Stimulated activated CD4-positive, alpha-beta T cell treated with anti-CD3 and anti-CD28 coated beads, Interleukin-15, amount 100 ng/mL, for 24 hours (primary cell): ENCODE measurements at places on chromosomes 1 and 21.

GRCh38 chr1:3120994-3121393 lies 52.0 kb downstream of the PRDM16 start:
- no peak for DNase-seq

DNA sequence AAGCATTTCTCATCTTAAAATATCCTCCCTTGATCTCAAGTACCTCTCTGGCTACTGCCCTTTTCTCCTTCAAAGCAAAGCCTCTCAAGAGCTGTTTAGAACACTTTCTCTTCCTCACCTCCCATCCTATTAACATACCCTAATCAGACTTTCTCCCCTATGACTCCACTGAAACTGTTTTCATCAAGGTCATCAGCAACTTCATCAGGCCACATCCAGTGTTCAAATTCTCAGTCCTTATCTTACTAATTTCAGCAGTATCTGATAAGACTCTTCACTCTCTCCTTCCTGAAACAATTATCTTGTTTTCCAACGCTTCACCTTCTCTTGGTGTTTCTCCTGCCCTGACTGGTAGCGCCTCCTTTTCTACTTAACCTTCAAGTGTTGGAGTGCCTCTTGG lies 1.5 kb upstream of the RAP1A start:
- no peak for DNase-seq

GRCh38 chr1:67053535-67053784 lies 488 bp downstream of the SLC35D1 start:
- DNase-seq = peak; percentile 45

DNA sequence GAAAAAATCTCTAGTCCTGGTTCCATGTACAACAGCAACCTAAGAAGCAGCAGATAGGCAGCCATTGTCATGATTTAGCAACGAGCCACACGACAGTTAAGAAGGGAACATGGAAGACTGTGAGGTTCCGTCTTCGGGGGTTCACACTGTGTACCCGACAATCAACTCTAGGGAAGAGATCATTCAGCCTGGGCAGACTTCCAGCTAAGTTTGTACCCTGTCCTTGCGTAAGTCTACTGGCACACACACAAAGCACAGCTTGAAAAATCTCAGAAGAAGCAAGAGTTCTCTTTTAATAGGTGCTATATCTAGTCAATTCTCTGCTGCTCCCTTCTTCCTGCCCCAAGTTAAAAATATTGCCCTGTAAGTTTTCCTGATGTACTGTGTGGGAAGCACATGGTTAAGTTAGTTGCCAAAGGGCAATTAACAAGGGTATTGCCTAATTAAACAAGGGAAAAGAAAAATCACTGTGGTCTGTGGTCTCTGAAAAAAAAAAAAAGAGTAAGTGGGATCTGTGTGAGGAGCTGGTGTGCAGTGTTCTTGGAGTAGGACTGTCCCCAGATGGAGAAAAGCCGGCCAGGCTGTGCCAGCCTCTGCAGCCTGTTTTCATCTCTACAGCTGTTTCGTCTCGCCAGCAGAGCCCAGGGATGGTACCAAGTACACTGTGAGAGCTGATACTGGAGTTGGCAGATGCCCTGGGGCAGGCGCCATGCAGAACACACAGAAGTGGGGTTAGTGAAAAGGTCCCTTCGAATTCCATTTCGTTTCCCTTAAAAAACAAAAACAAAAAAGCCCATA lies 6.4 kb upstream of the MYBPHL start:
- DNase-seq = no peak

DNA sequence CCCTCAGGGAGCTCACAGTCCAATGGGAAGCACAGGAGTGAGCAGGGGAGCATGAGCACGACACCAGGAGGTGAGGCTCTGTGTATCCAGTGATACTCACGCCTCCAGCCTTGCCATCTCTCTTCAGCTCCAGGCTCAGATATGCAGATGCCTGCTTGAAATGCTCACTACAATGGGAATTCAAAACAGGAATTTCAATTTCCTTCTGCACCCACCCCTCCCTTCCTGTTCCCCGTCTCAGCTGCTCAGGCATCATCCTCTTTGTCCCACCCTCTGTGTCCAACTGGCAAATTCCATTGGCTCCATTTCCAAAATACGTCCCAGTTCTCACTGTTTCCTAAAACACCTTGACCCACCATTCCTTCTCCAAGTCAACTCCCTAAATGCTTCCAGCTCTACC lies 58.9 kb downstream of the FBXO2 start:
- DNase-seq = no peak

DNA sequence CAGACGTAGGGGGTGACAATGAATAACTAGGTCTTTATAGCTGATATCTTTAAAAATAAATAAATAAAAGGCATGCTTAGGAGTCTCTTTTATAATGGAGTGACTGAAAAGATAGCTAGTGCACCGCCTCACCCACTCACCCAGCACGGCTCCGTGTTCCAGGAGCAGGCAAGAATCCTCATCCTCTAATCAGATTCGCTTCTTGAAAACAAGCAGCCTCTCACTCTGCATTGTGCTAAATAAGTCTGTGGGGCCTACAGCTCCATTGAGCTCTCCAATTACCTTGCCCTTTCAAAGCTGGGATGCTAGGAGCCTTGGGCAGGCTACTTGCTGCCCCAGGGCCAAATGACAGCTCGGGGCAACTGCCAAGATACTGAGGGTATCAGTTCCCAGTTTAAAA lies 91.5 kb downstream of the TIAM1 start:
- no peak for DNase-seq

DNA sequence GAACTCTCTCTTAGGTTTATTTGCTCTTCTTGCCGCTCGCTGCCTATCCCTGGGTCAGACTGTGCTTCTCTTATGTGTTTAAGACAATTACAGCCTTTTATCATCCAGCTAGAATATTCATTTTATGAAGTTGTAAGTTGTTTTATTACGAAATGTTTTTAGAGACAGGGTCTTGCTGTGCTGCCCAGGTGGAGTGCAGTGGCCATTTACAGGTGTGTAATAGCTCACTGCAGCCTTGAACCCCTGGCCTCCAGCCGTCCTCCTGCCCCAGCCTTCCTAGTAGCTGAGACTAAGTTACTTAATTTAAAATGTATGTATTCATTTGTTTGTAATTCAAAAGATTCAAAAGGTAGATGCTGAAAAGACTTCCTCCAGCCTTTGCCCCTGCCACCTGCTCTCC lies 99.0 kb upstream of the KIF26B start:
- DNase-seq = no peak

DNA sequence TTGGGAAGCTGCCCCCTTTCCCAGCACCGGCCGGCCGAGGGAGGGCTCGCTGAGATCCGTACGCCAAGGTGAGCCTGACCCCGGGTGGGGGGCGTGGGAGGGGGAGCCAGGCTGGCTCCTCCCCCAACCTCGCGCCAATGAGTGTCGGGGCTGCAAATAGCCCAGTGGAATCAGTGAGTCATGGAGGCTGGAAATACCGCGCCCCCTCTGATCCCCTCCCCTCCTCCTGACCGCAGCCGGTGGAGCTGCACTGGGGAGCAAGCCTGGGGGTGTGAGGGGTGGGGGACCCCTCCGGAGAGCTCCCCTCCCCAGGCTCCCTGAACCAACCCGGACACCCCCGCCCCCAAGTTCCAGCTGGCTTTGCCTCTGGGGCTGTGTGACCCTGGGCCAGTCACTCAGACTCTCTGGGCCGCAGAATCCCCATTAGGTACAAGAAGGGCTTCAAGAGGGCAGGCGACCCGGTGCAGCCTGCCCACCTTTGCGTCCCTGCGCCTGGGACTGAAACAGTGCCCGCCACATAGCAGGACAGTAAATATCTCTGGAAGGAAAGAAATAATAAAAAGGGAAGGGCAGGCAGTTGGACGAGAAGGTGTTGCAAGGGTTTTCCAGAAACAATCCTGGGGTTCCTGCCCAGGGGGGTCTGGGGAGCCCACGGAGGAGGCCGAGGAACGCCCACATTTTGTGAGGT lies 4.5 kb downstream of the HSPB7 start:
- DNase-seq = peak; percentile 70

- no peak for DNase-seq
These were observed 34.8 kb upstream of the TENT5C start for GRCh38 chr1:117570988-117571409.

GRCh38 chr1:59285691-59286090 lies 11.2 kb upstream of the FGGY start:
- DNase-seq = no peak

GRCh38 chr1:224689374-224689773 lies 73.3 kb downstream of the CNIH3 start:
- DNase-seq = no peak

GRCh38 chr1:160682983-160683865 lies 28.4 kb downstream of the CD48 start:
- no peak for DNase-seq

- no peak for DNase-seq
These were observed 37.6 kb upstream of the CLIC4 start for GRCh38 chr1:24707687-24708086.

GRCh38 chr1:58469016-58469415 lies 77.5 kb downstream of the OMA1 start:
- no peak for DNase-seq

GRCh38 chr1:62299426-62300200 lies 19.6 kb downstream of the KANK4 start:
- no peak for DNase-seq

GRCh38 chr1:208183977-208184911 lies 59.9 kb downstream of the PLXNA2 start:
- no peak for DNase-seq

- DNase-seq = no peak
These were observed 1166.7 kb downstream of the NCAM2 start for GRCh38 chr21:22164912-22165311.

DNA sequence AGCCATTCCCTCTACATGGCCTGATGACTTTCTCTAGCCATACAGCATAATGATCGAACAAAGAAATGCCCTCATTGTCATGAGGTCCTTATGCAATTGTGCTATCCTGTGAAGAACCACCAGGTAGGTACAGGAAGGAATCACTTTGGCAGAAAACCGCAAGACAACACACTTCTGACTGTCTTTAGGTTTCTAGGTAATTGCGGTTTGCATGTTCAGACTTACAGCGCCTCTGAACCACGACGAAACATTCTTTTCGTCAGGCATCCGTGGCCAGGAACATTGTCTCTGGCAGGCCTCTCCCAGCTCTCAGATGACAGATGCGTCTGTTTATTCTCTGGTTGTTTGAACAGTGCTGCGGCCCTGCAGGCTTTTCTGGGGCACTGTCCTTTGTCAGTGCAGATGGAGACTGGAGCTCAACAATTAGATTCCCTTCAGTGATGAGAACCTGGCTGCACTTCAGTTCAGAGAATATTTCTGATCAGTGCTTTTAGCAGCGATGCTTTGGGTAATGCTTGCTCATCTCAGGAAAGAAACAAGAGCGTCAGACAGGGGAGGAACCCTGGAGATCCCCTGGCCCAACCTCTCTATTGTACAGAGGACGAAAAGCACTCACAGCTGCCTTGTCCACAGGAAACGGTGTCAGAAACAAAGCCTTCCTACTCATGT lies 63.4 kb downstream of the B3GALT5 start:
- DNase-seq = no peak

GRCh38 chr1:113452921-113453770 lies 62.8 kb downstream of the MAGI3 start:
- peak; percentile 18 for DNase-seq

DNA sequence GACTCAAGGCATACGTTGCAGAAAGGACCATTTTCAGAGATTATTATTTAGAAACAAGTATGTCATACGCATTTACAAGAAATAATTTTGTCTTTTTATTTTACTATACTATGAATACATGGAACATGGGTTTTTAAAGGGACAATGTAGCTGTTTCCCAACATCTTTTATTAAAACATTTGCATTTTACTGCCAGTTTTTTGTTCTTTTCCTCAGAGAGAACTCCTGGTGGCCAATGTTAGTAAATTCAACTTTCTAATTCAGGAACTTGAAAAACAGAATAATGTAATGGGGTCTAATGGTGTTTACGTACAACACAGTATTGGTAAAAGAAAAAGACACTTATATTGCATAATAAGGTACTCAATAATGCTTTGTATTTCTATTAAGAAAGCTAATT lies 14.9 kb downstream of the PRDM2 start:
- DNase-seq = no peak

GRCh38 chr21:35223480-35224156 lies 174.5 kb upstream of the RUNX1 start:
- DNase-seq = no peak

- DNase-seq = no peak
These were observed 343.3 kb upstream of the VAMP3 start for GRCh38 chr1:7427605-7428300.

- DNase-seq = no peak
These were observed 21.0 kb downstream of the SPRTN start for GRCh38 chr1:231359113-231359512.

DNA sequence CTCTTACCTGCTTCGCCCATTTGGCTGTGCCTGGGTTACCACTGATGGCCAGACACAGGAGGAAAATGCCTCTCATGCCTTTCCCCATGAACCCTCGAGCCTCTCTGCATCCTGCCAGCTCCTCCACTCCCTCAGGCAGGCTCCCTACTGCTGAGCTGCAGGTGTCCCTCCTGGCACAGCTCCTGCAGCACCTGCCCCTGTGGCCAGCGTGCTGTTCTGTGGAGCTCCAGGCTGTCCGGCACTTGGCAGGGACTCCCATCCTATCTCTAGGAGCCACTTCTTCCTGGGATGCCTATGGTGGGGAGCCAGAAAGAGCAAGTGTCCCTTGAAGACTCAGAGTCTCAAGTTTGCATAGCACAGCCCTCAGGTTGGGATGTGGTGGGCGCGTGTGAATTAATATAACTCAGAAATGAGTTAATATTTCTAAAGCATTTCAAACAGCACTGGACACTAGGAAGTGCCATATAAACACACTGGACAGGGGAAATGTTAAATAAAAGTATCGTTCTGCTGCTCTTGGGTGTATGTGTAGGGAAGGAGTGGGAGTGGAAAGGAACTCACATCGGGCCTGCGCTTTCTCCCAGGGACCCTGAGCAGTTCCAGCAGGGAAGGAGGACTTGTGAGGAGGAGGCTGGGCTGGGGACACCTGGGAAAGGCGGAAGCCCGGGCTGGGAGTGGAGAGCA lies 2.7 kb downstream of the LRRC71 start:
- no peak for DNase-seq

- no peak for DNase-seq
These were observed 3.7 kb upstream of the KIAA1614 start for GRCh38 chr1:180909005-180909414.

- DNase-seq = no peak
These were observed 9.2 kb upstream of the ARF1 start for GRCh38 chr1:228073061-228073856.

GRCh38 chr1:24939040-24939674 lies 9.1 kb upstream of the RUNX3 start:
- no peak for DNase-seq

DNA sequence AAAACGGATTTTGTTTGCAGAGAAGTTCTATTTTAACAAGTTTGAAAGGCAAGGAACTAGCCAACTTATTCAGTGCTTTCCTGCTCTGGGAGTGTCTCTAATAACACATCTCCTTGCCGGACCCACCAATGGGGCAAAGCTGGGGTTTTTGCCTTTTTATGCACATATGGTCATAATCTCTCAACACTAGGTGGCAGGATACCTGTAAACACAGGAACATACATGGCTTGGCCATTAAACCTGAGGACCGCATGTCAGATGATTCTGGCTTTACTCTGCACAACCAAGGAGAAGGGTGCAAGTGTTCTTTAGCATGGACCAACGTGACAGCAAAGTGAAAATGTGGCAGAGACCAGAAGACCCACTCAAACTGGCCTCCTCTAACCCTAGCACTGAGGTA lies 4.9 kb downstream of the TMEM9 start:
- peak; percentile 7 for DNase-seq

- DNase-seq = no peak
These were observed 483.9 kb downstream of the DISC1 start for GRCh38 chr1:232110281-232111090.

GRCh38 chr1:44073528-44073927 lies 42.3 kb upstream of the SLC6A9 start:
- DNase-seq = no peak
